EL (cell line): ENCODE measurements at places on chromosomes 2 and 18.
A peak's percentile ranks its signal among the peaks of the same experiment; 100 is the strongest.

- DNase-seq, result no peak
These were observed 292.0 kb downstream of the CNTNAP5 start for GRCh38 chr2:124316881-124317605.

DNA sequence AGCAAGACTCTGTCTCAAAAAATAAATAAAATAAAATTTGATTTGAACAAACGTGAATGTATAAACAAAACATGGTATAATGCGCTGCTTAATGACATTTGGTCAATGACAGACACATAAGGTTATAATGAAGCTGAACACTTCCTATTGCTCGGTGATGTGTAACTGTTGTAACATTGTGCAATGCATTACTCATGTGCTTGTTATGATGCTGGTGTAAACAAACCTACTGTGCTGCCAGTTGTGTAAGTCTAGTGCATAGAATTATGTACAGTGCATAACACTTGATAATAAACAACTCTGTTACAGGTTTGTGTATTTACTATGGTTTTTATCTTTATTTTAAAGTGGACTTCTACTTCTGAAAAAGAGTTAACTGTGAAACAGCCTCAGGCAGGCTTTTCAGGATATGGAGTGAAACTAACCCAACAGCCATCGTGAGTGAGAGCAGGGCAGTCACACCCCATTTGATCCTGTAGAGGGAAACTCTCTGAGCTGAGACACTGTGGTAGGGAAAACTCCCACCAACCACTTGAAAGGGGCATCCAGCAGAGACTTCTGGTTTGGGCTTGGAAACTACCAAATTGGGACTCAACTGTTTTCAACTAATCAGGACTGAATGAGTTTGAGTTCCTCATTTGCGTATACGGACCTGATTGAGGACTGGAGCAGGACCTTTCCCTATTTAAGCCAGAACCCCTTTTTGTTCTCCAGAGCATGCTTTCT is 8.7 kb upstream of the RPRD1A start:
- peak; percentile 79 for DNase-seq

- no peak for DNase-seq
These were observed 113.5 kb upstream of the NDUFV2 start for GRCh38 chr18:8989017-8989416.

- no peak for DNase-seq
These were observed 160.6 kb downstream of the RIT2 start for GRCh38 chr18:42954887-42955286.

DNA sequence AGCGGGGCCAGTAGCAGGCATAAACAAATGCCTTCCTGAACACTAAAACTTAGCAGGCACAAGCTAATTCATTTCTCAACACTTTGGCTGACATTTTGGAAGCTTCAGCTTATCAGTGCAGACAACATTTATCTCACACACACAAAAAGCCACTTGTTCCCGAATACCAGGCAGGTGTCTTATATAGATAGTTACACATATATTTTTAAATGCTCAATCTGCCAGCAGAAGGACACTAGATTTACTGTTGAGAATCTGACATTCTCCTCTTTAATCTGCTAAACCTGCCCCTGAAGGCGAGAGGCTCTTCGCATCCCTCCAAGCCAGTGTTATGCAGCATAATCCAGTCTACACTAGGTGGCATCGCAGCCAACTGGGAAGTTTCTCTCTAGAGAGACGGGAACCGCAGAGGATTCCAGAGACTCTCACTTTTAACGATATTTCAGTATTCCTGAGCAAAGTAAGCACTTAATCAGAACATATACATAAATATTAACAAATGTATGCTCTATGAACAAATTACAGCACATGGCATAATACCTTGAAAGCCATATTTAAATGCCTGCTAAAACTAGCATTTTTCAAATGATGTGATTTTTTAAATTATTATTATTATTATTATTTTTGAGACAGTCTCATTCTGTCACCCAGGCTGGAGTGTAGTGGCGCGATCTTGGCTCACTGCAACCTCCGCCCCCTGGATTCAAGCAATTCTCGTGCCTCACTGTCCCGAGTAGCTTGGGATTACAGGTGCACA is 90.2 kb upstream of the SCG2 start:
- peak; percentile 62 for DNase-seq

DNA sequence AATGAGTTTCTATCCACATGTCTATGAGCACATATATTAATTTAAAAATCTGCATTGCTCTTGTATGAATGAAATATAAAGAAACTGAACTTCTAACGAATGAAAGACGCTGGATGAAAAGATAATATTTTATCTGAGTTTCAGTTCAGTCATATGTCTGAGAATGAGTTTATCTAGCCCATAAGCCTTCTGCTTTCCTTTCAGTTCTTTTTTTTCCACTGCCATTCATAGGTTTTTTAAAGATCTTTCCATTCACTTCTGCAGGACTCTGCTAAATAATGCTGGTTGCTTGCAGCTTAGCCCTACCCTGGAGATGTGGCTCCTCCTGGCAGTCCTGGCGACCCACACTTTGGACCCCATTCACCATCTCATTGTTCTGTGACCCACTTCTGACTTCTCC is 109.0 kb downstream of the BCL2 start:
- DNase-seq, result no peak

- peak; percentile 19 for DNase-seq
These were observed 645 bp downstream of the KCTD18 start for GRCh38 chr2:200509235-200509611.
